Spleen (tissue), 13 donors: ENCODE measurements at places on chromosomes 2 and 18.

- no peak for DNase-seq
Measured at GRCh38 chr2:194745557-194746146, 911.4 kb upstream of the SLC39A10 start.

DNA sequence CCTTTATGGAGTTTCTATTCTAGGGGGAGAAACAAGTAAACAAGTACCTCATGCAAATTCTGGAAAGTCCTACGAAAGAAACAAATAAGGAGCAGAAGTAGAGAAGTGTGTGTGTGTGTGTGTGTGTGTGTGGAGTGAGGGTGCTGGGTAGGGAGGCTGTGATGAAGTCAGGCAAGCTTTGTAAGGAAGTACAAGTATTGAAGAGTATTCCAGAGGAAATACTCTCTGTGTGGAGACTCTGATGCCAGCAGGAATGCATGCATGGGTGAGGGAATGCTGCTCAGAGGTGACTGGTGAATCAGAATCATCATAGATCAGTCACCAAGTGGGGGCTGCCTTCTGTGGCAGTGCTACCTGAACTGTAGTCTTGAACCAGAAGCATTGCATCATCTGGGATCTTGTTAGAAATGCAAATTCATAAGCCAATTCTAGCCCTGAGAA, 34.5 kb downstream of the SLC4A3 start:
- DNase-seq = no peak

DNA sequence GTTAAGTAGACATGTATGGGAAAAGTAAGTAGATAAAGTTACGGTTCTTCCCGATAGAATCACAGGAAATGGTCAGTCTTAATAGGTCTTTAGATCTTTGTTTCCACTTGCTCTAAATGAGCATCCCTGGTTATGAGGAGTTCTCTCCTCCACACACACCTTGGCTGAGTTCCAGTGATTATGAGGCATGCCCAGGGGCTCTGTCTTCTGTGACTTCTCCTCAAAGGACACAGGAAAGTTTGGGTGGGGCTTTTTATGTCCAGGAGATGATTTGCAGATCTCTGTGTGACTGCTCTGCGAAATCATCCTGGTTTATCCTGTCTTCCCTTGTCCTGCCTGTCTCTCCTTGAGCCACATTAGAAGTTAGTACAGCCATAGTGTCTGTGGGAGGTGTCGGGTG, 83.9 kb upstream of the EML6 start:
- no peak for DNase-seq

GRCh38 chr2:117786520-117786919, 28.0 kb upstream of the DDX18 start:
- DNase-seq = no peak

GRCh38 chr2:40914666-40915065, 462.8 kb upstream of the SLC8A1 start:
- DNase-seq = no peak

- DNase-seq = no peak
Measured at GRCh38 chr2:235568431-235568830, 74.6 kb downstream of the AGAP1 start.

- DNase-seq = no peak
Measured at GRCh38 chr2:181446985-181447384, 10.2 kb upstream of the ITGA4 start.

DNA sequence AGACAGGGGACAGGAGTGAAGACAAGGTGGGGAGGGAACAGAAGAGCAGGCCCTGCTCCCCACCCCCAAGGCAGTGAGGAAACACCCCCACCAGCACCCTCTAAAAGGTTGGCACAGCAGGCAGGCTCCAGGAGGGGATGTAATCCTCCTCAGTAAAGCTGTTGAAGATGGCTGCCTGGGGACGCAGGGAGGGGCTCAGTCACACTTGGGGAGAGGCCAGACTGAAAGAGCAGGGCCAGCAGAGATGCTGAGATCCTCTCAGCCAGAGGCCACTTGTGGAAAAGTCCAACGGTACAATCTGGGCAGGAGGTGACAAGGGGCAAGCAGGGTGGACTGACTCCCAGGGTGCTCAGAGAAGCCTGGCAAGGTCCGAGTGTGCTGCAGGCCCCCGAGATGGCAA, 154.8 kb upstream of the ID2 start:
- no peak for DNase-seq

DNA sequence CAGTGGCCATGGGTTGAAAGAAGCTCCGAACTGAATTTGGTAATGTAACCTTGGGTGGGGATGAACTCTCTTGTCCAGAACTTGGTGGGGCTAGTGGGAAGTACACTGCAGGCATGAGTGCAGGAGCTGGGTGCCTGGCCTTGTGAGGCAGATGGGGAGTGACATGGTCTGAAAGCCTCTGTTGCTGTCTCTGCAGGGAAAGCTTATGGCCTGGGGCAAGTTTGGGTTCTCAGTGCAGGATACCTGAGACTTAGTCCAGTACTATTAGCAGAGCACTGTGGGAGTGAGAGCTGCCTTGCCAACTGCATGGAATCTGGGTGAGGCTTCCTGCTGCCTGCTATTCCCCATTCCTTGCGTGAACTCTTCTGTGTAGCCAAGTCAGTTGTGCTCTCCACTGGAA, 1620.9 kb upstream of the NXPH2 start:
- DNase-seq = peak; percentile 35

- no peak for DNase-seq
Measured at GRCh38 chr2:36351736-36352349, 3.7 kb upstream of the CRIM1 start.

GRCh38 chr2:208222351-208222750, 32.5 kb downstream of the IDH1 start:
- no peak for DNase-seq

- peak; percentile 78 for DNase-seq
Measured at GRCh38 chr2:230913406-230914143, 11.5 kb downstream of the GPR55 start.

- no peak for DNase-seq
Measured at GRCh38 chr2:5885451-5886173, 193.4 kb downstream of the SOX11 start.

- no peak for DNase-seq
Measured at GRCh38 chr2:197322724-197323720, 12.4 kb upstream of the ANKRD44 start.

- no peak for DNase-seq
Measured at GRCh38 chr18:79321625-79322405, 73.9 kb upstream of the NFATC1 start.

GRCh38 chr2:227482638-227483340, 10.8 kb downstream of the AGFG1 start:
- no peak for DNase-seq

DNA sequence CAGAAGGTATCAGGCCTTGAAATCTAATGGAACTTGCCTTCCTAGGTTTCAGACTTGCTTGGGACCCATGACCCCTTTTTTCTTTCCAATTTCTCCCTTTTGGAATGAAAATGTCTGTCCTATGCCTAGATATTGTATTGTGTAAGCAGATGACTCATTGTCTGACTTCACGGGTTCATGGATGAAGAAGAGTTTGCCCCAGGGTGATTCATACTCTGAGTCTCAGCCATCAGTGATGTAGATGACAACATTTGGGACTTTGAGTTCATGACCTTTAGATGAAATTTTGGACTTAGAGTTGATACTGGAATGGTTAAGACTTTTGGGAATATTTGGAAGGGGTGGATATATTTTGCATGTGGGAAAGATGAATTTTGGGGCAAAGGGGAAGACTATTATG, 11.2 kb upstream of the SCYGR5 start:
- no peak for DNase-seq

DNA sequence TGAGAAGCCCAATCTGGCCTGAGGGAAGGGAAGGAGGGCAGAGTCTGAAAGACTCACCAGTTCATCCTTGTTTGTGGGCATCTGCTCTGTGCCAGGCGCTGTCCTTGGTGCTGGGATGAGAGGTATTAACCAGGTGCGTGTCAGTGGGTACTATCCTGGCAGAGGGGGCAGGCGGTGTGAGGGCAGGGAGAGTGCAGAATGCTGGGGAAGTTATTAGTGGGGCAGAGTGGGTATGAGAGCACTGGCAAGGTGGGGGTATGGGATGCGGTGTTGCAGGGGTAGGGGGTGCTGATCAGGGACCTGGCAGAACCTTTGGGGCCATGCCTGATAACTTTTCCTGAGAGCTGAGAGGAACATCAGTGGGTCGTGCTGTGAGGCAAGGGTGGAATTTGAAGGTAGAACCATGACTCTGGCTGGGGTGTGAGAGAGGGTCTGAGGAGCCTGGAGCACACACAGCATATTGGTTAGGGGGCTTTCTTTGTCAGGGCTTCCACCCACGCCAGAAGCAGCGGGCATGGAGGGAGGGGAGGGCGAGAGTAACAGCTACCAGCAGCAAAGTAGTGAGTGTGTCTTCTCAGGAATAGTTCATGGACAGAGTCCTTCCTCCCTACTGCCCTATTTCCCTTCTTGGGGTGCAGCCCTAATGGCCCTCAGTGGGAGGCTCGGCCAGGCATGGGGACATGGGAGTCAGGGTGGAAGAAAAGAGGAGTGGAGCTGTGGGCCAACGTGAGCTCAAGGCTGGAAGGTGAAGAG, 290.7 kb downstream of the CYP26B1 start:
- DNase-seq = no peak

GRCh38 chr2:26609205-26609631, 31.9 kb downstream of the CIB4 start:
- no peak for DNase-seq

- DNase-seq = no peak
Measured at GRCh38 chr18:56188529-56189275, 449.7 kb downstream of the TXNL1 start.

- DNase-seq = peak; percentile 78
Measured at GRCh38 chr2:172082944-172083627, 2.2 kb upstream of the DLX1 start.

DNA sequence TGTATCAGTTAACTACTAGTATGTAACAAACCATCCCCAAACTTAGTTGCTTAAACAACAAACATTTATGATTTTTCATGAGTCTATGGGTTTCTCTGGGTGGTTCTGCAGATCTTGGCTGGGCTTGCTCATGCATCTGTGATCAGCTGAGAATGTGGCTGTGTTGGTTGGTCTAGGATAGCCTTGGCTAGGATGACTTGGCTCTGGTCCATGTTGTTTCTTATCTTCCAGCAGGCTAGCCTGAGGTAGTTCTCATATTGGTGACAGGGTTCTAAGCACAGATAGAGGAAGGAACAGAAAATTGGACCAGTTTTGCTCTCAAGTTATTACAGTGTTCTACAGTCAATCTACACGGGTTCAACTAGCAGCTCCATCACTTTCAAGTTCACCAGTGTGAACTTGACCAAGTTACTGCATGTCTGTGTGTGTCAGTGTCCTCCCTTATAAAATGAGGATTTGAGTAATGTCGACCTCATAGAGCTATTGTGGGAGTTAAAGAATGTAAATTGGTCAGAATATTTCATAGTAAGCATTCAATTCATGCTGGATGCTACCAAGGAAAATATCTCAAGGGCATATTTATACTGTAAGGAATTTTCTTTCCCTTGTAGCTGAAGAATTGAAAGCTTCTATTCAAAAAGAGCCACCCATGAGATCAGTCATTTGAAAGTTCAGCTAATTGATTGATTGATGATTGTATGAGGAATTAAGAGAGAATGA, 65.3 kb downstream of the MYO3B start:
- no peak for DNase-seq

- DNase-seq = no peak
Measured at GRCh38 chr18:47724186-47724975, 206.1 kb downstream of the SMAD2 start.

- no peak for DNase-seq
Measured at GRCh38 chr18:35923939-35924684, 48.4 kb upstream of the RMP24 start.

DNA sequence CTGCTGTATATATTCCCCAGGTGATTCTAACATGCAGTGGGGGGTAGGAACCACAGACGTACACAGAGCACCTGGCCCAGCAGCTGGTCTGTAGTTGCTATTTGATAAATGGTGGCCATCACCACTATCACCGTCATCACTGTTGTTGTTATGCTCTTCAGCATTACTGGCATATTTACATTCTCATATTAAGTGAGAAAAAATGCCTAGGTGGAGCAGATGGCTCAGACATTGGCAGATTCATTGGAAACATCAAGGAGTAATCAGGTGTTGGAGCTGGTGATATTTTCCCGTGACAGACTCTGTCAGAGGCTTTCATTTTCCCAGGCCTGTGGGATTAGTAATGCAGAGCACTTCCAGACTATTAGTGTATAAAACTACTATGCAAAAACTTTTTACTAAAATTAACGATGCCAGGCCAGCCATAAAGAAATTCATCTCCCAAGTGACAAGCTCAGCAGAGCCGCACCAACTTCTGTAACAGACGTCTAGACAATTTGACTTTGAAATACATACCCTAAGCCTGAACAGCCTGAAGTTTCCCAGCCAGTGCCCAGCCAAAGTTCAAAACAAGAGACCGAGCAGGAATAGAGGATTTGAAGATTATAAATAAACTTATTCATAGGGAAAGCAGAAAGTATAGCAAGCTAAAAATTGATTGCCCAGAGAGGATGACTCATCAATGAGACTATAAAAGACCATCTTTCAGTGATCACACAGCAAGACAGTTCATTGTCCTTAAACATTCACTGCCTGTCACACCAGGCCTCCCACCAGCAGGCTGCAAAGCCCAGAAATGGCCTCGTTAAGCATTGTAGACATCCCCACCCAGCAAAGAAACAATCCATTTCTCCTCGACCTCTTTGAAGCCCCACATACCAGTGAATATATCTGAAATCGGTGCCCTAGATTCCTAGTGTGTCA, 247.4 kb upstream of the CHAC2 start:
- no peak for DNase-seq

DNA sequence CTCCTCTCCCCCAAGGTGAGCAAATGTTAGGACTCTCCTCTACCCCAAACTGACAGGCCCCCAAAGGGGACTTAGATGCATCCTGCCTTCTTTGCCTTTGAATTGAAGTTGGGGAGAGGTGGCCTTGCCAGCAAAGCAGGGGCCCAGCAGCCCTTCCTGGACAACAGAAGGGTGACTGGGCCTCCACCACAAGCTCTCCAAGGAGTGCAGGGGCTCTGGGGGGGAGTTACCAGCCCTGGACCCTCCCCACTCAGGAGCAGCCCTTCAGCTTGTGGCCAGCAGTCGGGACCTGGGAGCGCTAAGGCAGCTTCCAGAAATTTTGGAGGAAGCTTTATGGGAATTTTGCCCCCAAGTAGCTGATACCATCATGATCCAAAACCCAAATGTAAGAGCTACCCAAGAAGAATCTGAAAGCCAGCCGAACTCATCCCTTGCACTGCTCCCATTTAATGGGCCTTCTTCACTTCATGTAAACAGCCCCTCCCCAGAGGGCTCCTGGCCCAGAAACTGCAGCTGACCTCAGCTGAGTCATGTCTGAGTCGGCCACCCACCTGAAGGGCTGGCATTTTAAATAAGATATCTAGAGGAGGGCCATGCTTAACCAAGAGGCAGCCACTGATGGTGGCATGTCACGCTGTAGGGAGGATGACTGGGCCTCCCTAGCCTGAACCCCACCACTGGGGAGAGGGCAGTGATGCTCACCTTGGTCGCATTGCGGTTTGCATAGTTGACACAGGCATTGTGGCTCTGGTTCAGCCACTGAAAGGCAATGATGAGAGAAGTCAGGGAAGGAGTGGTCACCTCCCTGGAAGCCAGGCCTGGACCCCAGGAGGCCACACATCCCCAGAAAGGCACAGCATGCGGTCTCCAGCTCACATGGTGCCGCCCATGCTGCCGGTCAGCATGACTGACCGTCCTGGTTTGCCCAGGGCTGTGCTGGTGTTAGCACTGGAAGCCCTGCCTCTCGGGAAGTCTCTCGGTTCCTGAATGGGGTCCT, 71.5 kb downstream of the SFXN5 start:
- DNase-seq = peak; percentile 37

GRCh38 chr2:190533175-190533967, 1.2 kb downstream of the NEMP2 start:
- DNase-seq = no peak
